ENCODE measurements at places on chromosomes 1 and 21.

GRCh38 chr1:201539561-201540431 is 869 bp downstream of the NAV1 start:
- DNase-seq, result peak; percentile 59

DNA sequence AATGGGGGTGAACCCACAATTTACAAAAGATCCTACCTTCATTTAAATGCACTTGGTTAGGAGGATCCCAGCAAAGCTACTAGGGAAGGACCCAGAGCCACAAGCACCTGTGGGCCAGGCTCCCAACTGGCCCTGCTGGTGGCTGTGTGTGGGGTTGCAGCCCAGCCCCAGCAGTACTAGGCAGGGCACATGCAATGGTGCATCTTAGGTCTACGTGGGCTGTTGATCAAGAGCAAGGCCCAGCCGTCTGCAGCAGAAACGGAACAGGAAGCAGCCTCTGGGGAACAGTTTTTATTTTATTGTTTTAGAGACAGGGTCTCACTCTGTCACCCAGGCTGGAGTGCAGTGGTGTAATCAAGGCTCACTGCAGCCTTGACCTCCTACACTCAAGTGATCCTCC is 134.1 kb upstream of the RAB4A start:
- no peak for DNase-seq

DNA sequence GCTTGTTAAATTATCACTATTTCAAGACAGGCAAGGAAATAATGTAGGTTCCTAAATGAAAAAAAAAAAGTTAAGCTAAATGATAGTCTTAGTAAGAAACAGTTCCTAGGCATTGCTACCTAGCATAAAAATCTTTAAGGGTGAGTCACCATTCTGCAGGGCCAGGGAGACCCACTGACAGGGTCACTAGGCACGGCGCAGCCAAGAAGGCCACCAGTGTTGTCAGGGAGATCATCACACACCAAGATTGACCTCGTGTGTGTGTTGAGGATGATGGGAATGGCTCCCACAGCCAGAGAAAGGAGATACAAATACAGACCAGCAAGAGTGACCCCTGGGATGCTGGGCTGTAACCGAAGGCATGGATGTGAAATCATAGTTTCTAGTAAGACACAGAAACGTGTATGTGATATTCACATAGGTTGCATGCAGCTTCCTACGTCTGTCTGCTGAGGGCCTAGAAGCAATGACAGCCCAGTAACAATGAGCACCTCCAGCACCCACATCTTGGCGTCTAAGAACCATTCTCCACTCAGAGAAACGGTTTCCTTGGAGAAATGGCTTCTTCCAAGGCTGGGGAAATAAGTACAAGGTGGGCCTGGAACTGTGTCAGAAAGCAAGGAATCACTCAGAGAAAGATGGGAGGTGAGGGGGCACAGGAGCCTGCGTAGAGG is 29.1 kb downstream of the RIPK4 start:
- no peak for DNase-seq

DNA sequence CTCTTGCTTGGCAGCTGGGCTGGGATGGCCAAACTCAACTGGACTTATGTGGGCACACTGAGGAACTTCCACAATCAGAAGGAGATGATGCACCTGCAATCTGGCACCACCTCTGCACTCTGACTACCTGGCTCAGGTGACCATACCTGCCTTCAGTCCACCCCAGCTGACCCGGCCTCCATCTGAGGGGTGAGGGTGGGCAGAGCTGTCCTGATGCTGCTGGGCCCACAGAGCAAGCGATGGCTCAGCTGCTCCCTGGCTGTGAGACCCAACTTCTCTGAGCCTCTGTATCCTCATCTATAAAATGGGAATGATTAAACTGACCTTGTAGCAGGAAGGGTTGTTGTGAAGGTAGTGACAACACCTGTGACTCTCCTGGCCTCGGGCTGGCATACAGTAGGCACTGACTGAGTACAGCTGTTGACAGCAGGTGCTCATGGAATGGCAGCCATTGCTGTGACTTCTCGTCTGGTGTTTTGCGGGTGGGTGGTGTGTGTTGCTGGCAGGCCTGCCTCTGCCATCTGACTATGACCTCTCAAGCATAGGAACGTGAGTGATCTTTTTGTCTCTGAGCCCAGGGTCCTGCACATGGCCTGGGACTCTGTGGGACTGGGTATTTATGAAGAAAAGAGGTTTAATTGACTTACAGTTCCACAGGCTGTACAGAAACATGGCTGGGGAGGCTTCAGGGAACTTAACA is 438.5 kb downstream of the PTPRU start:
- DNase-seq, result no peak

DNA sequence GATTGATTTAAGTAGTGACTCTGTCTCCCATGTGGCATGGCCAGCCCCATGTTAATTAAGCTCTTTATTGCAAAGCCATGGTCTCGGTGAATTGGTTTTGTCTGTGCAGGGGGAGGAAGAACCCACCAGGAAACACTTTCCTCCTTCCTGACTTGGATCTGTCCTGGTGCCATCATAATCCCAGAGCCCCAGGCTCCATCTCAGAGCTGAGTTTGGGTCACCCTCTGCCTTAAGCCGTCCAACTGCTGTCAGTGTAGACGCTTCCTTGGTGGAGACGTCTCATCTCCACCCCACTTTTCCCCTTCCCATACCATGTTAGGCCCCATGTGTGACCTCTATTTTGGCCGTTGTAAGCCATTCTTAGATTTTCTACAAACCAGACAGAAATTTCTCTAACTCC is 36.0 kb upstream of the COL6A2 start:
- no peak for DNase-seq

DNA sequence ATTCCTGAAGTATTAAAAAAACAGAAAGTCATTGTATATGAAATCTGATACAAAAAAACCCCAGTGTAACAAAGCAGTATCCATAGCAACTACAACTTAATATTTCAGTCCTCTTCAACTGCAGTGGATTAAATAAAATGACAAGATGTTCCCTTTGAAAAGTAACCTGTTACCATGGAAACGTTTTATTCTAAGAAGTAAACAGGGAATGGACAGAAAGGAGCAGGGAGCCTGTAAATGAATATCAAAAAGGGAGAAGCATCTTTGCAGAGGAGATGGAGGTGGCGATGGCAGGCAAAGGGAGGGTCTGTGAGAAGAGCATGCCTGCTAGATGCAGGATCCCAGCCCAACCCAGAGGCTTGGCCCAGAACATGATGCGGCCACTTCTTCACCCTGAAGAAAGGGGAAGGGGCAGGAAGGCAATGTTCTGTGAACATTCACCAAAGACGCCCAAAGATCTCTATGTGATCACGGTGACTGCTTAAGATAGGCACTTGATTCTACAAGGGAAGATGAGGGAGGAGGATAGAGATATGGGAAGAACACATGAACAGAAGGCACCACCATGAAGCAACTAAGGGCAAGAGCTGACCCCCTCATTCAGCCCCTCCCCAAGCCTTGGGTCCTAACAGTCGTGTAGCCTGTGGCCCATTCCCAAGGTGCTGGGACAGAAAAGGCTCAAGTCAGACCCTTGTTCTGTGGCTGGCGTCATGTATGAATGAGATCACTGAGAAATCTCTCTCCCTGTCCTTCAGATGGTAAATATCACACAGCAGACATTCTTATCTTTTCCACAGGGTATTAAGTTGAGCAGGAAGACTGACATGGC is 200.0 kb downstream of the SLC45A1 start:
- DNase-seq, result no peak

DNA sequence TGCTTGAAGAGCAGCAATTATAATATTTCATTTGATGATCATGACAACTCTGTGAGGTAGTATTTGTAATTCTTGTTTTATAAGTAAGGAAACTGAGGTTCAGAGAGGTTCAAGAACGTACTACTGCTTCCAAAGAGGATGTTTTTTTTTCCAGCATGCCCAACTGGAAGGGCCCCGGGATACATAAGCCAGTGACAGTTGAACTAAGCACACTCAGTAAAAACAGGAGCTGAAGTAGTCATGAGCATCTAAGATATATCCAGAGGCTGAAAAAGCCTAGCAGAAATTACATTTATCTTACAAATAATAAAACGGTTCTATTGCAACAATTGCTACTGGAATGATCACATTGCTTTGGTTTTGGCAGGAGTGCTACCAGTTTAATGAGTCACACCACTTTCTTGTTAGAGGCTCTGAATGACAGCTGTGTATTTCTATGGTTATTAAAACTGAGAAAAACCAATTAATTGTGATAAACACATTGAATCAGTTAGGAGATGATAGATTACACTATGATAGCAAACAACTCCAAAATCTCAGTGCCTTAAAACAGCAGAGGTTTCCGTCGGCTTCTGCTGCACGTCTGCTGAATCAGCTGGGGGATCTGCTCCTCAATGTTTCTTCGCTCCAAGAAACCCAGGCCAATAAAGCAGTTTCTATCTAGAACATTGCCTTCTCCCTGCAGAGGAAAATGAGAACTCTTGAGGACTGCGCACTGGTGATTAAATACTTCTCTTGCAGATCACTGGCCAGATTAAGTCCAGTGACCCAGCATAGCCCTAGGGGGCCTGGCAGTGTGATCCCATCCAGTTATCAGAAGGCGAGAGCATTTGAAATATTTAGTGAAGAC is 522.7 kb downstream of the PLPP3 start:
- no peak for DNase-seq
